ENCODE measurements at places on chromosomes 2 and 18.

DNA sequence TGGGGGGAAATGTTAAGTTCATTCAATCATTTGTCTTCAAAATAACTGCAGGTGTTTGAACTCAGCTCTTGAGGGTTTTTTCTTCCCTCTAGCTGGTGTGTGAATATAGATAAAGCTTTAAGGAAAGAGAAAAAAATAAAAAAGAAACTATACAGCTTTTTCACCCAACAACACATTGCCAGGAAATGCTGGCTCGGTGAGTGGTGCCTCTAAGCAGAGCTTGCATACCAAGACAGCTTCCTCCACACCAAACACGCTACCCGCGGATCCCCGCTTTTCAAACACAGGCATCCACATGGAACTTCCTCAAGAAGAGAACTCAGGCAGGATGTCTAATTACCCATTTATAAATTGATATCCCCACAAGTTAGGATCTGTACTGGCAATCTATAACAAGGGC, 69.8 kb upstream of the TANK start:
- DNase-seq: no peak

- DNase-seq: no peak
These were observed at the start of gene KRTCAP3 for GRCh38 chr2:27441958-27442919. TSS of gene KRTCAP3 (plus strand) at chr2:27442381. CDS start at chr2:27442413, 32 bp downstream.

DNA sequence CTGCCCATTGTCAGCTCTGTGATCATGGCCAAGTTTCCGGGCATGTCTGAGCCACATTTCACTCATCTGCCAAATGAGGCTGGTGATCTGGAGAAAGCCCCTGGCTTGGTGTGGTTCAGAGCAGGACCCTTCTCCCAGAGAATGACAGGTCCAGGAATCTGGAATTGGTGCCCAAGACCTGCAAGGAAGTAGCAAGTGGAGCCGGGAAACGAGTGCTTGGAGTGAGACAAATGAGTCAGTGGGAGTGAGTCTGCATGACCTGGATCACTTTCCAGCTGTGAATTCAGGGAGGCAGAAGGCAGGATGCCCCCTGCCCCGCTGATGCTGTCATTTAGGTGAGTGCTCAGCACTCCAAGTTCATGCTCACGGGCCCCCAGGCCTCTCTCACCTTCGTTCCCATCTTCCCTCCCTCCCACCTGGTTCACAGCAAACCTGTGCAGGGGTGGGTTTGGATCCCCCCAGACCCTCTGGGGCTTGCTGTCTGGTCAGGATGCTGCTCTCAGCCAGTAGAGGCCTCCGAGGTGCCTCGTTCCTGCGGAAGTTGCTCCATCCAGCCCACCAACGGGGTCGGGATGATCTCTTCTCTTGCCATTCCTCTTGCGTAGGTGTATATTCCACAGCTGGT, 104.4 kb downstream of the INHBB start:
- no peak for DNase-seq

DNA sequence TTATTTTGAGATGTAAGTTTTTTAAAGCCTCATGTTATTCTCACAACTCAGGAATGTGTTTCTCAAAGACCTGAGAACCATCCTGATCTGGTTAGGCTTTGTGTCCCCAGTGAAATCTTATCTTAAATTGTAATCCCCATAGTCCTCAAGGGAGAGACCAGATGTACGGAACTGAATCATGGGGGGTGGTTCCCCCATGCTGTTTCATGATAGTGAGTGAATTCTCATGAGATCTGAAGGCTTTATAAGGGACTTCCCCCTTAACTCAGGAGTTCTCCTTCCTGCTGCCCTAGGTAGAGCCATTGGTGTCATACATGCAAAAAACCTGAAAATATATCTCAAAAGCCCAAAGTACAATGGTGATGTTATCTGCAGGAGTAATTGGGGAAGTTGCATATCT, 836.7 kb downstream of the CBLN2 start:
- no peak for DNase-seq

DNA sequence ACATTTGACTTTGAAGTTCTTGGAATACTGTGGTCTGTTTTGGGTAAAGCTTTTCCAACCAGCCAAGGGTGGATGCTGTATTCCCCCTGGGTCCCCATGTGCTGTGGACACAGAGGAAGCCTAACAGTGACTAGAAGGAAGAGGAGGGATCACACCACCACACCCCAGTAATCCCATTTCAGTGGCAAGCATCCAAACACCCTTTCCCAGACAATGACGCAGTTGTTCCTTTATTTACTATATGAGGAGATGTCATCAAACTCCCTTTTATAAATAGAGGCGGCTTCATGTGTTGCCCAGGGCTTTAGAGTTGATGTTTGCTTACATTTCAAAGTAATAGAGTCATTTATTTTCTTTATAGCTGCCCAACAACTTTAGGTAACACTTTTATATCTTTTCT, 959.4 kb upstream of the GYPC start:
- no peak for DNase-seq

DNA sequence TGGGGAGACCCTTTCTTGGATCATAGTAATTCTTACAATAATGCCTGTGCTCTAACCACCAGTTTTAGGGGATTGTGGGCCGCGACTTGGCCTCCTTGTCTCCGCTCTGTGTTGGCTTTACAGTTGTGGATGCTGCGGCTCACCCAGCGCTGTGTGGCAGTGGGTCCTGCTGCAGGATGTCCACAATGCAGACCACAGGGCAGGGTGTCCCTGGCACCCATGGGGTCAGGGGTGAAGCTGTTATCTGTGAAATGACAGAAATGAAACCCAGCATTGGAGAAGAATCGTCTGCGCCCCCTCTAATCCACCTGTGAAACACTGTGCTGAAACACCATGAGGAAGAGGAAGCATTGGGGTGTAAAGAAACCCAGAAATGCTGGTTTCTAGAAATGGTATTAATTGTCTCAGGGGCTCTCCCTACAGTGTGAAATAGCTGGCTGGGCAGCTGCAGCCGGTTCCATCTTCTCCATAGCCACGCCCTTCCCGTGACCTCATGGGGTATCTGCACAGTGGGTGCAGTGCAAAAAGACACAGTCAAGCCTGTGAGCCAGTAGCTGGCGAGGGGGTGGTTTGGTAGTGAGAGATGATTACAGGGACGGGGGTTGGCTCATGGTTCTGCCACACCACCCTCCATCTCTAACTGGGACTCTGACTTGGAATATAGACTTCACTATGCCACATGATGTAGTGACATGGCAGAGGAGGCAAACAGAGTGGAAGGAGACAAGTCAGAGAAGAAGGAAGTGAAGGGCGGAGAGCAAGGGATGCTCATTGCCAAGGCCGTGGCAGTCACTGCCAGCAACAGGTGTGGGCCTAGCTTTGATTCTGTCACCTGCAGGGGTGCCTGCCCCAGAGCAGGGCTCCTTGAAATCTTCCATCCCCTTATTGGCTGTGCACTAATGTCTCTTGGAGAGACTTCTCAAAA, 16.2 kb downstream of the INPP4A start:
- no peak for DNase-seq

DNA sequence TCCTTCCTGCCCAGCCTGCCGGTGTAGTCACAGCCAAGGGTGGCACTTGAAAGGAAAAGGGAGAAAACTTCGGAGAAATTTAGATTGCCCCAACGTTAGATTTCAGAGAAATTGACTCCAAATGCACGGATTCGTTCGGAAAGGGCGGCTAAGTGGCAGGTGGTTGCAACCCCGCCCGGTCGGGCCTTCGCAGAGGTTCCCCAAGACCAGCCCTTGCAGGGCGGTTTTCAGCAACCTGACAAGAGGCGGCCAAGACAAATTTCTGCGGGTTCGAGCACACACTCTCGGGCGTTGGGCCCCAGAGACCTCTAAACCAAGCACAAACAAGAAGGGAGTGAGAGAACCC, 4.8 kb downstream of the ONECUT2 start:
- no peak for DNase-seq

- DNase-seq: no peak
These were observed 20.1 kb downstream of the IL1RL1 start for GRCh38 chr2:102331311-102331980.

- no peak for DNase-seq
These were observed 21.2 kb upstream of the THOC1 start for GRCh38 chr18:289026-289425.

- DNase-seq: no peak
These were observed 25.4 kb downstream of the MYO7B start for GRCh38 chr2:127560931-127561280.

DNA sequence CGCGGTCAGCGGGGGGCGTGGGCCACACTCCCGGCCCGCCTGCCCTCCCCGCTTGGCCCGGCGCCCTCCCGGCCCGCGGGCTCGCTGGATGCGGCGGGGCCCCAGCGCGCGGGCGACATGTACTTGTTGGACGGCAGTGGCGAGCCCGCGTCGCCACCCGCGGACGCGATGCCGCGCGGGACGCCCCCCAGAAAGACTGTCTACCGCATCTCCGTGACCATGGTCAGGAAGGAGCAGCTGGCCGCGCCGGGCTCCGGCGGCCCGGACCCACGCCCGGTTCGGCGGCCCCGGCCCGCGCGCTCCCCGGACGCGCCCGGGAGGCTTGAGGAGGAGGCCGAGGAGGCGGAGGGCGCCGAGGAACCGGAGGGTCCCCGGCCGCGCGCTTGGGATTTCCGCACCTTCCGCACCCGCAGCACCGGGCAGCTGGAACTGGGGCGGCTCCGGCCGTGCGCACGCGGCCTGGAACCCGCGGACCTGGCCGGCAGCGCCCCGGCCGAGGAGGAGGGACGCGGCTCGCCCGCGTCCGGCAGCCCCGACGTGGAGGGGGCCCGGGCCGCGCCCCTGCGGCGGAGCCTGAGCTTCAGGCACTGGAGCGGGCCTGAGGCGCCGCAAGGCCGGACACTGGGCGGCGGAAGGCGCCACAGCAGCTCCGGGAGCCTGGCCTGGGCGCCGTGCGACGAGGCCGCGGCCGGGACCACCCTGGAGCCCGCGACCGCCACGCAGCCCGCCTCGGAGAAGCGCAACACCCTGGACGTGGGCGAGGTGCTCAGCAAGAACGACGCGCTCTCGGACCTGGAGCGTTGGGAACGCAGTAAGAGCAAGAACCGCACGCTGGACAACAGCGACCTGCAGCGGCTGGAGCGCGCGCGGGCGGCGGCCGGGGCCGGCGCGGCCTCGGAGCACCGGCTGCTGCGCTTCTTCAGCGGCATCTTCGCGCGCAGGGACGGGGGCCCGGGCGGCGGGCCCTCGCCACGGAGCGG, 176.4 kb downstream of the AGAP1 start:
- no peak for DNase-seq

GRCh38 chr2:101904916-101905315, 86.8 kb upstream of the IL1R2 start:
- no peak for DNase-seq

- peak; percentile 35 for DNase-seq
These were observed 17.2 kb downstream of the SH3YL1 start for GRCh38 chr2:246489-247144.

GRCh38 chr18:44973282-44973681, 292.6 kb downstream of the SETBP1 start:
- DNase-seq: no peak

DNA sequence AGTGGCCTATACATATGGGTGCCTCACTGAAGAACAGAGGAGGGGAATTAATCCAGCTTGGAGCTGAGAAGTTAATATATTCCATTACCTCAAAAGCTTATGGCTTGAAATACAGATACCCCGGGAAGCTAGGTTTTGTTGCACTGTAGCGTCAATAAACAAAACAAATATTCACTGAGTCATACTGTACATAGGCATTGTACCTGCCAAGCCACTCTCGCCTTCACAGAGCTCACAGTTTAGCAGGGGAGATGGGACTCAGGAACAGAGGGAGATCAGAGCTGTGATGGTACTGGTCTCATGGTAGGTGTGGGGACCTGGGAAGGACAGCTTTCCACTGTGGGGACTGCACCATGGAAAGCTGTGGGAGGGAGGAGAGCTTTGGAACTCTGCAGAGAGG, 111.2 kb upstream of the ST6GAL2 start:
- no peak for DNase-seq

GRCh38 chr2:193868833-193869232, 1674.1 kb upstream of the TMEFF2 start:
- DNase-seq: no peak

- no peak for DNase-seq
These were observed 132.1 kb downstream of the NBAS start for GRCh38 chr2:15429032-15429431.

DNA sequence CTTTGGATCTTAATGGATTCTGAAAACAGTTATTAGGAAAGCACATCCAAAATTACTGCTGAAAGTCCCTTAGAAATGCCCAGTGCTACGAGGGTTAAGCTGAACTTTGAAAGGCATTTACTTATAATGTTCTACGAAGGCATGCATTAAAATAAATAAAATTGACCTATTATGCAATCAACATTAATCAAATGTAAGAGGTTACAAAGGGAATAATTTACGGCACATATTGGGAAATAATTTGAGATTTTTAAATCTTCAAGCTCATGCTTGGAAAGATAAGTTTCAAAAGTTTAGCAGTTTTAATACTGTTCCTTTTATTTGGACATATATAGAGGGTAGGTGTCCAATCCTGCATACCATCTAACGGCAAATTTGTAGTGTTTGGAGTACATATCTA, 1564.1 kb upstream of the DDX18 start:
- DNase-seq: no peak

GRCh38 chr2:183214680-183215079, 90.4 kb downstream of the NUP35 start:
- no peak for DNase-seq

DNA sequence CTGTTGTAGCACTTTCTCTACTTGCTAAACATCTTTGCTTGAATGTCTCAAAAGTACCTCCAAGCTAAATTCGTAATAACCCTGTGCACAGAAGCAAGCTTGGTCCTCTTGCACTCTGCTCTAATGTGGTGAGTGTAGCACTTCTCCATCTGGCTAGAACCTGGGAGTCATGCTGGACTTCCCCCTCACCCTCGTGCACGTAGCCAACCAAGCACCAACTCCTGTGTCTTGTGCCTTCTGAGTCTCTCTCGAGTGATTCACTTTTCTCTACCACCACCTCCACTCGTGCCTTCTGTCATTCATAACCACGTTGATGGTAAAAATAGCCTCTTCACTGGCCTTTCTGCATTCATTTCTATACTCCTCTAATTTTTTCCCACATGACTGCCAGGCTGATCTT, 91.9 kb upstream of the KCNE4 start:
- DNase-seq: no peak

- DNase-seq: no peak
These were observed 16.3 kb downstream of the MARCHF7 start for GRCh38 chr2:159728629-159729028.

GRCh38 chr2:215365184-215365658, 53.4 kb downstream of the ATIC start:
- no peak for DNase-seq

Data from LNCaP clone FGC (cell line).